ENCODE measurements at places on chromosomes 12 and 14.
A peak's percentile ranks its signal among the peaks of the same experiment; 100 is the strongest.

DNA sequence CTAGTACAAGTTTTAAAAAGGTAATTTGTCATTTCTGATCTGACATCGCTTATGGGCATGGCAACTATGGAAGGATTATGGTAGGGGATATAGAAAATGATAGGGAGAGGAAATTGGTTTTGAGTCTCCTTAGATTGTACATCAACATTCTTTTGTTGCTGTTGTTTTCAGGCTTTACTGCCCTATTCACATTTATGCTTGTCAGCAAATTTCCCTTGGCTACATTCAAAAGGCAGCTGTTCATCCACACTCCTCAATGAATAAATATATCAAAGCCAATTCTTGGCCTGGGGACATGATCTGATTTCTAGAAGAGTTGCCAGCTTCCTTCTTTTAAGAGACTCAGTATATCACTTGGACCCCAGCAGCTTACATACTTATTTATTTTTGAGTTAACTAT, 283.4 kb downstream of the CEP128 start:
- no peak for DNase-seq

GRCh38 chr12:128856035-128856790, 2.9 kb downstream of the GLT1D1 start:
- no peak for DNase-seq

DNA sequence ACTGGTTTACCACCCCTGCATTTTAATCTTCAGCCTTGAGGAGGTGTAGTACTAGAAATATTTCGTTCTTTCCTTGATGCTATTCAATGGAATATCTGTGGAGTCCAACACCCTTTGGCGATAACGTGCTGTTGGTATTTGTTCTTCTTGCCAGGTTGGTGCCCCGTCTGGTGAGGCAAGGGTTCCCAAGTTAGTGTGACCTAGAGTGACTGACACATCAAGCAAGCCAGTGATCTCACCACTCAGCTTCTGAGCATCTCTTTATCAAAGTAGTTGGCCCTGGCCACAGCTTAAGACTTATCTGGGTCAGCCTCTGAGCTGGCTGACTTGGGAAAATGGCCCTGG, 60.2 kb downstream of the PLXNC1 start:
- no peak for DNase-seq

DNA sequence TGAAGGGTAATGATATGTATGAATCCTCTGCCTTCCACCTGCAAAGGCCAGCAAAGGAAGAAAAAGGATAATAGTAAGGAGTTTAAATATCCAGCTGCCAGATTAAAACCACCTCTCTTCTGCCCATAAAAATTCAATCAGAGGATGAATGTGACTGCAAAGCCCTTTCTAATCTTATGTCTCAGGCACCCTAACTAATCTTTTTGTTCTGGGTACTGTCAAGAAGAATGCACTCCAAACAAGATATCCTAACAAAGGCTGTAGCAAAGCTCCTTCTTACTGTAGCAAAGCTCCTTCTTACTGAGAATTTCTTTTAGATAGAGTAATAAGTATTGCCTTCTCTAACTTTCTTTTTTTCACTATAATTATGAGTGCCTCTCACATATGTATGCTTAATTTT, 91.8 kb downstream of the ST8SIA1 start:
- no peak for DNase-seq

GRCh38 chr12:102511575-102511974, 31.2 kb upstream of the IGF1 start:
- DNase-seq: no peak

- no peak for DNase-seq
Measured at GRCh38 chr14:92223025-92223424, 99.9 kb upstream of the SLC24A4 start.

DNA sequence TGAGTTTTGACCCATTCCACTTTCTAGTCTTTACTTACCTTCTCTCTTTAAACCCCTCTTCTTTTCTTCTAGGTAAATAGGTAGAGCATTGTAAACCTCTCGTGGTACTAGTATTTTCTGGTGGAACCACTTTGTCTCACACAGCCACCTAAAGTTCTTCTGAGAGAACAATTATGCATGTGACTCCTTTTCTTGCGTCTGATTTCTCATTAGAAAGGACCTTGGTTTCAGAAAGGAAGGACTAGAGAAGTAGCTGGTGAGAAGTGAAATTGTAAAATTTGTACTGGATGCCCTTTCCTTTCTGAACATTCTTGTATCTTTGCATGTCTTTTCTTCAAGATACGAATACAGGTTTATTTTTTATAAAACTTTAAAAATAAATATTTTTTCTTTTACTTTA, 99.0 kb downstream of the NUBPL start:
- DNase-seq: no peak

- no peak for DNase-seq
Measured at GRCh38 chr14:54564071-54564867, 2.7 kb upstream of the SAMD4A start.

DNA sequence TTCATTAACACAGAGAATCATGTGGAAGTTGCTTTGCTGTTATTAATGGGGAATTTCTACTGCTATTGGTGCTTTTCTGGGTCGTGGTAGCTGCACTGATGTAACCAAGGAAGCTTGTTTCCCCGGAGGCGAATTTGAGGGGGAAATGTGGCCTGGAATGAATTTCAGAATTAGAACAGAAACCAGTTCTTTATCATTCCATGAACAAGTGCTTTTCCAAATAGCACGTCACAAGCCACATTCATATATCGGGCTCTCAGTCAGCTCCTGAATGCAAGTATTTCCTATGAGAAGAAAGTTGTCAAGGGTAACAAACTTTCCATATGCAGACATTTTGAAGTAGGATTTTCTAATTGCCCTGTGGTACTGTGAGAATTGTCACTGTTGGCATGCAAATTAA, 1353.2 kb downstream of the AACS start:
- no peak for DNase-seq

GRCh38 chr12:130573766-130574165, 142.3 kb downstream of the RIMBP2 start:
- DNase-seq: no peak

DNA sequence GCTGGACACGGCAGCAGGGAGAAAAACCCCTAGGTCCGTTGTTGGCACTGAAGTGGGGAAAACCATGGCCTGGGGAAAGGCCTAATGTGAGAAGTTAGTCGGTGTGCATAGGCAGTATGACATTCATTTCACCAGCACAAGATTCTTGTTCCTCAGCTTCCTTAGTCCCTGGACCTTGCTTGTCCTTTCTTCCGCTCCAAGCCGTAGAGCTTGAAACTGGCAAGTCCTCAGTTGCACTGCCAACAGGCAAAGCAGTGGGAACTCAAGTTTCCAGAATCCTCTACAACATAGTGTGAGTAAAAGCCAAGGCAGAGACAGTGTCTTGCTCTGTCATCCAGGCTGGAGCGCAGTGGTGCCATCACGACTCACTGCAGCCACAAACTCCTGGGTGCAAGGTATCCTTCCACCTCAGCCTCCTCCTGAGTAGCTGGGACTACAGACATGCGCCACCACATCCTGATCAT, 138.5 kb upstream of the AMIGO2 start:
- DNase-seq: no peak

DNA sequence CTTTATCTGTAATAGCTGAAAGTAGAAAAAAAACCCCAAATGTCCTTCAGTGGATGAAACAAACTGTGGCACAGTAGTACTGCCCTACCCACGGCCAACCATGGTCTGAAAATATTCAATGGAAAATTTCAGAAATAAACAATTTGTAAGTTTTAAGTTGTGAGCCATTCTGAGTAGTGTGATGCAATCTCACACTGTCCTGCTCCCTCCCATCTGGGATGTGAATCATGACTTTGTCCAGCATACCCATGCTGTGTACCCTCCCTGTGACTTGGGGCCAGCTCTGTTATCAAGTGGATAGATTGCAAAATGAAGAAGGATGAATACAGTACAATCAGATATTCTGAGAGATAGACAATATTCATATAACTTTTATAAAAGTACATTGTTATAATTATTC, 106.2 kb downstream of the SMOC1 start:
- DNase-seq: no peak

DNA sequence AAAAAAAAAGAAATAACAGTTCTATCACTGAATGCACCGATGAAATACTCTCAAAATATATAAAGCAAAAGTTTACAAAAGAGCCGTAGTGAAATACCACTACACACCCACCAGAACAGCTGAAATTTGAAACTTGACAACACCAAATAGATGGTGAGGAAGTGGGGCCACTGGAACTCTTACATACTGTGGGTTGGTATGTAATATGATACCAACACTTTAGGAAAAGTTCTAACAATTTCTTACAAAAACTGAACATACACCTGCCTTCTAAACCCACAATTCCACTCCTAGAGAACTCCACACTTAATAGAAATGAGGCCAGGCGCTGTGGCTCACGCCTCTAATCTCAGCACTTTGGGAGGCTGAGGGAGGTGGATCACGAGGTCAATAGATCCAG, 14.1 kb downstream of the EIF5 start:
- no peak for DNase-seq

GRCh38 chr12:91080041-91080440, 22.2 kb upstream of the KERA start:
- DNase-seq: no peak

DNA sequence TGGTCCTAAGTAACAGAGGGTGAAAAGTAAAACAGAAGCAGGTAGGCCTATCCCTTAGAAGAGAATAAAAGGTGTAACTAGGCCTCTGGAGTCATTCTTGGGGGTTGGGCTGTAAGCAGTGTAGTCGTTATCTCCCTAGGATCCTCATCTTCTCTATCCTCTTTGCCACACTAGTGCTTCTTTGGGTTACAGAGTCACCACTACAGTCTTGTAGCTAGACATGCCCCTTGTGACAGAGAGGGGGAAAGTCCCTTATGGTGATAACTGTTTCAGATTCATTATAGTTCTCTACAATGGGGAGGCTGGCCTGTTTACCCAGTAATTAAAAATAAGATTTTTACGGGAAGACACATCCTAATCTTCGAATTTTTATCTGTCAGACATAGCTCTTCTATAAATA, 16.4 kb upstream of the SRP54 start:
- no peak for DNase-seq

GRCh38 chr12:10365696-10366405, 24.0 kb downstream of the KLRK1 start:
- DNase-seq: no peak

GRCh38 chr14:38629412-38629811, 373.5 kb upstream of the CLEC14A start:
- no peak for DNase-seq

- DNase-seq: no peak
Measured at GRCh38 chr14:57326253-57326652, 57.5 kb downstream of the AP5M1 start.

GRCh38 chr14:50560931-50561285, 963 bp downstream of the ATL1 start:
- DNase-seq: no peak

DNA sequence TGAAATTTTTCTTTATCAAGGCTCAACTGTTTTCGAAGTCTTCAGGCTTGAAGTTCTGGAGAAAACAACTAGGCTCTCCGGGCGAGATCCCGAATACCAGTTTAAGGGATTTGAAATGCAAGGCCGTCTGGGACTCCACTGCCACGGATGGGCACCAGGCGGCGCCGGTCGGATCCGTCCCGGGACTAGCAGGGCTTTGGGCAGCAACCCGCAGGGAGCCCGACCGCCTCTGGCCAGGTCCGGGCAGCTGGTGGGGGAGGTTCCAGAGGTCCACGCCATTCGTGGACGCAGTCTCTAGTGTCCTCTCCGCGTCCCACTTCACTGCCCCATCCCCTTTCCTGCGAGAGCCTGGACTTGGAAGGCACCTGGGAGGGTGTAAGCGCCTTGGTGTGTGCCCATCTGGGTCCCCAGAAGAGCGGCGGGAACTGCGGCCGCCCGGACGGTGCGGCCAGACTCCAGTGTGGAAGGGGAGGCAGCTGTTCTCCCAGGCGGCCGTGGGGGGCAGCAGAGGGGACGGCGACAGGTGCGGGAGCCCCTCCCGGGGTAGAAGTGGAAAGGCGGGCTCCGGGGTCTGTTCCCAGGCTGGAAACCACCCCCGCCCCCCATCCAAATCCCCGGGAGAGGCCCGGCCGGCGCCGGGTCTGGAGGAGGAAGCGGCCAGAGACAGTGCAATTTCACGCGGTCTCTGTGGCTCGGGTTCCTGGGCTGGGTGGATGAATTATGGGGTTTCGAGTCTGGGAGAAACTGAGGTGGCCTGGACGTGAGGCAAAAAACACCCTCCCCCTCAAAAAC, 838 bp upstream of the ERBB3 start:
- DNase-seq: peak; percentile 33

DNA sequence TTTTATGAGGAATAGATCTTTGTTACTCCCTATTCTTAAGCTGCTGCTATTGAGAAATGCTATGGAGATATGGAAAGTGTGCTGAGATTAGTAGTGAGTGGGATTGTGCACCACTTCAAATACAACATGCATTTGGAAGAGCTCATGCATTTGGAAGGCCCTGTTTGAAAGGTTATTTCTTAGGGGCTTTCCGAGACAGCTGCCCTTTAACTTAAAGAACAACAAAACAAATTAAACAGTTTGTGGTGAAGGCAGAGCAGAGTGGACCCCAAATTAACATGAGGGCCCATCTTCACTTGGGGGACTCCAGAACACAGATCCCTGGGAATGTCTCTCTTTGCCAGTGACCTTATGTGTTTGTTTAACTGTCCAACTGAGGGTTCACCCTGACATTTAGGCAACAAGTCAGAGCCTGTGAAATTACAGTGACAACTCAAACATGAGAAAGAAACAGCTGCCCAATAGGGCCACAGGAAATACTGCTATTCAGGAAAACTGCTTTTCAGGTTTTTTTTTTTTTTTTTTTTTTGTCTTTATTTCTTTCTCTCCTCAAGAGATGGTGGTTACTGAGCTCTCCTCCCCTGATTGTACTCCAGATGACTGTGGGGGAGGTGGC, 41.4 kb upstream of the IGF1 start:
- DNase-seq: no peak

- no peak for DNase-seq
Measured at GRCh38 chr12:46944088-46944487, 118.3 kb upstream of the SLC38A4 start.

- no peak for DNase-seq
Measured at GRCh38 chr14:65308536-65308935, 104.0 kb upstream of the FUT8 start.

DNA sequence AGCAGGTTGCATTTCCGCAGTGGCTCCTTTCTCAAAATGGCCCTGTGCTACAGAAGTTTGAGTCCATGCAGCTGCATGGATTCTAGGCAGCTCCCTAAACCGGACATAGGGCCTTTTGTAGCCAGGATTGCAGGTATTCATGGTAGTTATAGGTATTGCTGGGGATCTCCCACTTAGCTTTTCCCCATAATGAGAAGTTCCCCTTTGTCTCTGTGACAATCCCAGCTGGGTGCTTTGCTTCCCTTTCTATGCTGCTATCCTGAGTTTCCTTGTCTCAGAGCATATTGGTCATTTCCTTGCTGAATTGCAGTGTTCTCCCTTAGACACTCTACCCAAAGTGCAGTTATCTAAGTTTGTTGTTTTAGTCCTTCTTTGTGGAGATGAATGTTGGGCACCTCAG, 120.9 kb upstream of the MIS18BP1 start:
- no peak for DNase-seq

- no peak for DNase-seq
Measured at GRCh38 chr14:80906336-80906735, 35.2 kb downstream of the CEP128 start.

DNA sequence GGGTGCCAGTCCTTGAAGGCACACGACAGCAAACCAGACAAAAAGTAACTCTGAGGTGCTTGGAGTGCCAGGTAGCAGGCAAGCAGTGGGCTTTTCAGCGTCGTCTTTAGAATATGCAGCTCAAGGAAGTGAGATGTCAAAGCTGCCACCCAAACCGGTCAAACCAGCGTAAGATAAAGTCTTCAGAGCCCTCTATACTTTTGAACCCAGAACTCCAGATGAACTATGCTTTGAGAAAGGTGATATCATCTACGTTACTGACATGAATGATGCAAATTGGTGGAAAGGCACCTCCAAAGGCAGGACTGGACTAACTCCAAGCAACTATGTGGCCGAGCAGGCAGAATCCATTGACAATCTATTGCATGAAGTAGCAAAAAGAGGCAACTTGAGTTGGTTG, 95.9 kb downstream of the TBX3 start:
- DNase-seq: no peak
